Anterior cingulate cortex (tissue), 58 donors: ENCODE measurements at places on chromosomes 7 and 10.

GRCh38 chr7:13037216-13037615, 349.8 kb downstream of the ARL4A start:
- DNase-seq = no peak

- DNase-seq = no peak
These were observed 48.1 kb downstream of the INSYN2A start for GRCh38 chr10:127148066-127148932.

- DNase-seq = no peak
These were observed 363.1 kb downstream of the GATA3 start for GRCh38 chr10:8417631-8418030.

DNA sequence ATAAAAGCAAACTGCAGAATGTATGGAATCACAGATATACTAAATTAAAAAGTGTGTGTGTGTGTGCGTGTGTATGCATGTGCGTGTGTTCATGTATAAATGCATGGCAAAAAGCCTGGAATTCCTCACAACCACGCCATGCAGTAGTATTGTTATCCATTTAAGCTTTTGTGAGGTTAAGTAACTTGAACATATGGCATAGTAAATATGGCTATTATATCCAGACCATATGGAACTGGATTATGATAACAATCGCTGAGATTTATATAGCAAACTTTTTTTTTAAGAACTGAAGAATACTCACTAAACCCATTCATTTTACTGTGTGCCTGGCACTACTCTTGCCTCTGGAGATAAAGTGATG, 22.3 kb upstream of the NANOS1 start:
- no peak for DNase-seq

GRCh38 chr10:91887272-91888076, 21.8 kb downstream of the FGFBP3 start:
- DNase-seq = no peak

DNA sequence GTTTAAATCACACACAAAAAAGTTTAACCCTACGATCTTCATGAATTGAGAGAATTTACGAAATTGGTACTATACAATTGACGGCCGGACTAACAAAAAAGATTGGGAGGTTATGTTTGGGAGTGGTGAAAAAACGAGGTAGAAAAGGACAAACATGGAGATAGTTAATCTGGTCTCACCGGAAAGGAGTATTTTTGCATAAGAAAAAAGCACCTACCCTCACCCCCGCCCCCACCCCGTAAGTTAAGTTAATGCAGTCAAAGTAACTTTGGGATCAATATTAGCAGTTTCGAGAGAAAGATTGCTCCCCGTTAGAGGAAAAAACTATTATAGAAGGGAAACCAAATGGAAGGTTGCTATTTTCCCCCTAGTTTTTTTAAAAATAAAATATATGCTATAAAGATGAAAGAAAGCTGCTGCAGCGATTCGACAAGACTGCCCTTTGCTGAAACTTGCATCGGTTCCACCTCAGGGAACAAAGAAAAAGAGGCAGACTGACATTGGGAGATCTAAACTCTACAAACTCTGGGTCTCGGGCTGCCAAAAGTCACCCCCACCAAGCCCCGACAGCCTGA, 3.5 kb downstream of the SP8 start:
- DNase-seq = no peak

DNA sequence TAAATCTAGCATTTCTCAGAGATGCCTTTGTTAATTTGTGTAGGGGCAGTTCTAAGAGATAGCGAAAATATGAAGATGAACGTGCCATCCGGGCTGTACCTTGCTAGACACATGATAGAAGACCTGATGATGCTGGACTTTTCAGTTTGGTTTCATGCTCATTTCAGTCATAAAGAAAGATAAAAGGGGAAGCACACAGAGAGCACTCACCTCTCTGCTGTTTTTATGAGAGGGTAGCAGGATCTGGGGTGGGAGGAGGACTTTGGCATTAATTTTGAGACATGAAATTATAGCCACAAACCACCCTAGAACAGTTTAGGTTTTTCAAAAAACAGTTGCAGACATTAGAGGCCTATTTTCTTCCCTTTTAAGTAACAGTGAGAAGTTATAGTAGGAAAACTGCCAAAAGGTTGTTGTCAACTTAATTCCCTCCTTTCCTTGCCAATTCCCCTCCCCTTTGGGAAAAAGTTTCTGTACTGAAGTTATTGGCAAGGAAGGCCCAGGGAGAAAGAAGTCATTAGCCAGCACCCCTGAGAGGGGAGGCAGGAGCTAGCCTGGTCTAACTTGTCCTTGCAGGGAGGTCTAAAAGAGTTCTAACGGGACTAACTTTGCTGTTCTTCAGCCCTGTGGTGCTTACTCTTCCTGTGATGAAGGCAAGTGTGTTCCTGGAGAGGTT, 2.6 kb downstream of the ST7 start:
- DNase-seq = no peak
